GM04503 (cell line): ENCODE measurements at places on chromosomes 4 and X.

DNA sequence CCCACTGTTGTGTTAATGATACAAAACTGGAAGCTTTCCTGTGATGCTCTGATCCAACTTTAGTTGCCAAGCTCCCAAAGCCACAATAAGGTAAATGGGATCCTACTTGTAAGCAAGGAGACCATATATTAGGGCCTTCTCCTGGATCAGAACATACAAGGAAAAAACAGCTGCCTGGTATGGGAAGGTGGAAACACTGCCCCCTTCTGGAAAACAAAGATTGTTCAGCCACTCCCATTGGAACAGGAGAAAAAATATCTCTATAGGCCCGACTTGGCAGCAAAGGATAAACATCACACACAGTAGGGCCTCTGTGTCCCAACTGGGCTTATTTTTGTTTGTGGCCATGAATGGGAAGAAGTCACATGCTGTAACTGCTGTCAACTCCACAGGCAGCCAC is 166.5 kb downstream of the TBX22 start:
- no peak for DNase-seq

DNA sequence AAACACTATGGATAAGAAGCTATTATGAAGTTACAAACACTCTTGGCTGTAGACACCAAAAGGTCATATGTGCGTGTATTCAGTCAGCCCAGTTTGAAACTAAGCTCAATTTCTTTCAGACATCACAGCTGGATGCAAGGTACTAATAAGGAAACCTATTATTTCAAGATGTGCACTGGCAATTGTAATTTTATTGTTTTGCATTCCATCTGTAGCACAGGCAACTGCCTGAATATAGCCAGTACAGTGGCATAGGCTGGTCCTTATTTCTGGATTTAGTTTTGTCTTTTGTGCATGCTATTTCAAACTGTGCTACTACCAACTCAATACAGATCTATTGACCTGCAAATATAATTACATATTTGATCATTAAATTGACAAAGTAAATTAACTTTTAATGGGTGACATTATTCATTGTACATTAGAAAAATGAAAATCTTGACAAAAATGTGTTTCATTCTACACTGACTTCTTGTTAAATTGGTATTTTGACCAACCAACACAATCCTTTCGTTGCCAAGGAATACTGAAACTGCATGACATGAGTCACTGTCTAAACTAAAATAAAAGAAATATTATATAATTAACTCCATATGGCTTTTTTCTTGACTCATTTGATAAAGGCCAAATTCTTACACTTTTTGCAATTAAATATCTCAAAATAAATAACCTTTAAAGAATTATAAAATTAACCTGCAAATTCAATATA is 594.3 kb upstream of the ADGRL3 start:
- DNase-seq: peak; percentile 64

DNA sequence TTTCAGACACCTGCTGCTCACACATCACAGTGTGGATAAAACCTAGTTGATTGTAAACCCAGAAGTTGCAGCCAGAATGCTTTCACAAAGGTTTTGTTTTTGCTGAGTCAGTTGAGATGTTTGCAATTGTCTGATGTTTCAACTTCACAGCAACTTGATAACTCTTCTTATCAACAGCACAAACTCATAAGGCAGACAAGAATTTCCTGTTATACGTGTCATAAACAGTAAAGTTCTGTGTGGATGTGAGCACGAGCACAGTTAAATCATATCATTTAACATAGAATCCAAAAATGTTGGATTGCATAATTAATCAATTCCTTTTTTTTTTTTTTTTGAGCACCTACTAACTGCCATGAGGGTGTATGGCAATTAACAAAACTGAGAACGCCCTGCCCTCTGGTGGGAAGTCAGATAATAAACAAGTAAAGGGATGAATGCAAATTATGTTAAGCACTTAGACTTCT is 512.2 kb downstream of the PDHA2 start:
- DNase-seq: no peak

- DNase-seq: no peak
Measured at GRCh38 chrX:17415242-17415810, 40.3 kb downstream of the NHS start.

DNA sequence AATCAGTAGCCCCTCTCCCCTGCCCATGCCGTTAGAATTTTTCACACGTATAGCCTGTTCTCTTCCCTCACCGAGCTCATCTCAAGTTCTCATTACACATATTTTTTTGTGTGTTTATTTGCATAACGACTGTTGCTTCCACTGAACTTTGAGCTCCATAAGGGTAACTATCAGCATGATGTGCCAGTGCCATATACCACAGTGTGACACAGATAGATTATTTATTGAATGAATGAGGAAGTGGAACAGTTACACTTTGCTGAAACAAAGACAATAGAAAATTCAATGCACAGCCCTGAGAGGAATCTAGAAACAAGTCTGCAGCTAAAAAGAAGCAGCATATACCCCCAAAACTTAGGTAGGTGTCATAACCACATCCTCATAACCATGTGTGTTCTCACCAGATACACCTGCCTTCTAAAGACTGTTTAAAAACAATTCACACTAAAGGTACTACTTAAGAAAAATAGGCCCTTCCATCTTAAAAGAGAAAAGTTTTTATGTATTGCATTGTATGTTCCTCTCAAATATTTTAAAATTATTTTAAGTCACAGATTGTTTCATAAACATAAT is 389.9 kb downstream of the PACRGL start:
- DNase-seq: no peak

DNA sequence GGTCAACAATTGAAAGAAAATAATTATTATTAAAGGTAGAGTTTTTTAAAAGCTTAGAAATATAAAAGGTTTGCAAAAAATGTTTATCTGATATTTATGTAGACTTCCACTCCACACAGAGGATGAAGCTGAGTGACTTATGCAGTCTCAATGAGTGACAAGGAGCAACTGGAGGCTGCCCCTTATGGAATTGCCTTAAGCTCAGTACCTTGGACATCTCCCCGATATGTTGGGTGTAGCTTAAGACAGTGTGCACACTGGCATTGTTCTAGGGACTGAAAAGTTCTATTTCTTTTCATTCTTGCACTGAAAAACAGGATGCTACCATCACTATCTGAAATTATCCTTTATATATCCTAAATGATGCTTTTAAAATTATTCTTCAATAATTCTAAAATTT is 292.1 kb downstream of the PRDM5 start:
- no peak for DNase-seq

DNA sequence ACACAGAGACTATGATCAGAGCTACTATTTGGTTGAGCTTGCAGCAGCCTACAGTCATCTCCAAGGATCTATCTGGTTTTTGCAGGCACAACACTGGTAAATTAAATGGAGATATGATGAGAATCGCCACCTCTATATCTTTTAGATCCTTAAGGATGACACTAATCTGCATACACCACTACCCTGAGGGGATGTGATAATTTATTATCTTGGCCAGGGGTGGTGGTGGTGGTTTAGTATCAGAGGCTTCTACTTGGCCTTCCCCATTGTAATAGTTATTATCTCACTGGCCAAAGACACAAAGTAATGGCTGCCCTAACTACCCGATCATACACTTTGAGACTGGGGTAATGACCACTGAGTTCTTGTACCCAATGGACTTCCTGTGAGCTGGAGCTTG is 21.2 kb downstream of the CCDC160 start:
- DNase-seq: no peak

DNA sequence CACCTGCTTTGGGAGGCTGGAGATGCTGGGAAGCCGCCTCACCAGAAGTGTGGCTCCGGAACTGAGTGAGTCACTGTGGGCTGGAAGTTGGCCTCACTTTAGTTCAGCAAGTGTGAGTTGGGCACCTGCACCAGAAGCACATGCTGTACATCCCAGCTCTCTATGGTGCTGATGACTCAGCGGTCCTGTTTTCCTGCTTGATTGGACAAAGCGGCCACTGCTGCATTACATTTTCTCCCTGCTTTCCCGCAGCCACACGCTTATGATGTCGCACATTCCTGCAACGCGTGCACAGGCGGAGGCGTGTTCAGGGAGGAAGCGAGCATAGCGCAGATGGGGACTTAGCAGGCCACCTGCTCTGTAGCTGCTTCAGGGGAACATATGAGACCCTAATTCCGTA is 26.7 kb upstream of the CLDN34 start:
- DNase-seq: peak; percentile 43

DNA sequence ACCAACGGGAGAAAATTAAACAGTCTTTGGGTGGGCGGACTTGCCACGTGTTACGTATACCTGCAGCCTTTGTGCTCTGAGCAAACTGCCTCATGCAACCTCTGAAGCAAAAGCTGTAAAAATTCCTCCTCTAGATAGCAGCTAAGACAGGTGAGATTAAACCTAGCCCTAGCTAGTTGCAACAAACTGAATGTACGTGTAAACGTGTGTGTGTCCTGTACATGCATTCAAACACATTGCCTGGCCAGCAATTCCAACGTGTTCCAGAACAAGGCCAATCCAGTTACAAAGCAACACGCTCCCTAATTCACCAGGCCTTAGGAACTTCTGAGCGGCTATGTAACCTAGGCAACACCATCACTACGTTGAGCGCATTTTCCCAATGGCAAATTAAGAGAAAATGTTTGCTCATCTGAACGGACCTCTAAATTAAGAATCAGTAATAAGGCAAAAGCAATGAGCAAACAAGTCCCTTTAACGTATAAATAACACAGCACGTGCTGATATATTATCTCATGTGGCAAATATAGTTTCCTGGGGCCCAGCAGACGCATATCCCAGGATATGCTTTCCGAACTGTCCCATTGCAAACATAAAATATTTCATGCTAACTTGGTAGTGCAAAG is 792 bp downstream of the PPID start:
- DNase-seq: no peak

- DNase-seq: no peak
Measured at GRCh38 chrX:111090458-111090857, 5.5 kb upstream of the PAK3 start.

DNA sequence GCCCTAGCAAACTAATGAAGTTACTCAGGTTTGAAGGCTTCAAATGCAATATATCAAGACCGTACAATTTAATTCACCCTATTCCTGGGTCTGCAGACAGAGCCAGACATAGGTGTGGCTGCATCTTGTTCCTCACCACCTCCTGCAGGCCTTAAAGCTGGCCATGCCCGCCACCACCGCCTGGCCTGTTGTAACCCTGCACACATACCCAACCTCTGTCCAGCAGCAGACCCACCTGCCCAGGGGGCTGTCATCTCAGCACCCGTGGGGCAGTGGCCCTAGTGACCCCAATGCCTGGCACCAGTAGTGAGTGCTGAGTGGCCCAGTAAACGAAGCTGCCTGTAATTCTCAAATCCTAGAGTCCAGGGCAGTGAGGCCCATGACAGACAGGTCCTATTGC is 40.7 kb downstream of the ZBTB49 start:
- no peak for DNase-seq

- DNase-seq: no peak
Measured at GRCh38 chrX:133661962-133662839, 246.9 kb upstream of the GPC4 start.

- DNase-seq: no peak
Measured at GRCh38 chrX:107706309-107706708, 69.3 kb downstream of the TSC22D3 start.

DNA sequence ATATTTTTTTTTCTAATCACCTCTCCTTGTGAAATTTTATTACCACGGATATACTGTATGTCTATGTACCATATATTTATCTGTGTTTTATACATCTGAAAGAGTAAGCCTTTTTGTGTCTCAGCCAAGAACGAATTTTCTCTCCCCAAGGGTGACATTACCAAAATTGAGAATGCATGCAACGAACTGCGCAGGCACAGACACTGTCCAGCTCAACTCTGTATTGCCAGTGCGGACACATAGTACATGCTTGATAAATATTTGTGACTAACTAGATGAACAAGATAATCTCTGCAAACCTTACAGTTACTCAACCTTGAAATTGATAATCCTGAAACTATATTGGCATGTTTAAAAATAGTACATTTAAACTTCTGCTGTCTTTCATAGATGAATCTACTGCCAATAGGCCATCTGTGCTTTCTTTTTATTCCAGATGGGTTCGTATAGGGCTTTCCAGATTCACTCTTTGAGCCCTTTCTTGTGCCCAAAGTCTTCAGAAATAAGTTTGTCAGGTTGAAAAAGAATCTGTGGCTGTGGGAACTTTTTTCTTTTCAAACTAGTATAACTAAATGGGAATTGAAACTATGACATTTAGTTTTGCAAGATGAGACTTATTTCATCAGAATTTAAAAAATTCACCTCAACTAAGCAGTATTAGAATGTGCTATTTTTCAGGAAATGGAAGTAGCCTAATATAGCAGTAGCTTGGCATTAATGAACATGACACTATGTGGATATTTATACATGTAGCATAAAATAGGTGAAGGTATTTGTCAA is 38.9 kb downstream of the DTHD1 start:
- DNase-seq: no peak

GRCh38 chr4:116088771-116089170 is 975.4 kb upstream of the NDST4 start:
- DNase-seq: no peak

- DNase-seq: peak; percentile 18
Measured at GRCh38 chrX:15468036-15468435, 25.1 kb downstream of the PIR start.

GRCh38 chr4:131258361-131258760 is 1890.7 kb upstream of the PCDH10 start:
- DNase-seq: no peak

DNA sequence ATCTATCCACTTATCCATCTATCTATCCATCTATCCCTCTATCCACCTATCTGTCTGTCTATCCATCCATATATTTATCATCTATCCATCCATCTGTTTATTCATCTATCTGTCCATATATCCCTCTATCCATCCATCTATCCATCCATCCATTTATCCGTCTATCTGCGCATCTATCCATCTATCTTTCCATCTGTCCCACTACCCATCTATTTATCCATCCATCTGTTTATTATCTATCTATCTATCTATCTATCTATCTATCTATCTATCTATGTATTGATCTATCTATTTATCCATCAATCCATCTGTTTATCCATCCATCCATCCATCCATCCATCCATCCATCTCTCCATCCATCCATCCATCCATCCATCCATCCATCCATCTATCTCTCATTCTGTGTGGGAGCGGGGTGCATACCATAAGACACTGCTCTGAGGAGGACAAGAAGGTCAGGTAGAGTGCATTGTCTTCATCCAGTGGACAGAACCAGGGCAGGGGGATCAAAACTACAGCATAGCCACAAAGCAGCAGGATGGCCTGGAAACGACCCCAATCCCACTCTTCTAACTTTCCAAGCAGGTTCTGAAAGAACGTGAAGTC is 53.2 kb upstream of the ENPP6 start:
- DNase-seq: no peak

- DNase-seq: no peak
Measured at GRCh38 chr4:88793475-88793874, 95.8 kb upstream of the NAP1L5 start.

DNA sequence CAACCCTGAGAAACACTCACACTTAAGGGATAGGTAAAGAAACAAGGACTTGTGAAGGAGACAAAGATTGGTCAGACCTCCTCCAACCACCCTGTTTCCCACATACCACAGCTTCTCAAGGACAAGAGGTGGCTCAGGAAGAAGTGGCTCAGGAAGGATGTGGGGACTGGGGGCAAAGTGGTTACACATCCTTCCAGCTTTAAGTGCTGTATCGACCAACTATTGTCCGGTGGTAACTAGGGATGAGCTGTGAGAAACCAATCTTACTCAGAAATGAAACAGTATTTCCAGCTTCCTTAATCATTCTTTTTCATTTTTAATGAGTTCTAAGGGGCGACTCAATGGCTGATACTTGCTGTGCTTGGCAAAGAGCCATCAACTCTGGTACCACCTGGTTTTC is 8.5 kb upstream of the LHFPL1 start:
- DNase-seq: no peak
